Right renal pelvis (tissue), 4 donors: ENCODE measurements at places on chromosomes 6 and 20. TPM values are rescaled to one million over a fixed set of nuclear protein-coding genes. Genes with fewer than 3 reads are reported as not detected.

The TINAG gene
- 38.7 TPM for polyA plus RNA-seq

The RING1 gene
- polyA plus RNA-seq = 64.6 TPM

DNA sequence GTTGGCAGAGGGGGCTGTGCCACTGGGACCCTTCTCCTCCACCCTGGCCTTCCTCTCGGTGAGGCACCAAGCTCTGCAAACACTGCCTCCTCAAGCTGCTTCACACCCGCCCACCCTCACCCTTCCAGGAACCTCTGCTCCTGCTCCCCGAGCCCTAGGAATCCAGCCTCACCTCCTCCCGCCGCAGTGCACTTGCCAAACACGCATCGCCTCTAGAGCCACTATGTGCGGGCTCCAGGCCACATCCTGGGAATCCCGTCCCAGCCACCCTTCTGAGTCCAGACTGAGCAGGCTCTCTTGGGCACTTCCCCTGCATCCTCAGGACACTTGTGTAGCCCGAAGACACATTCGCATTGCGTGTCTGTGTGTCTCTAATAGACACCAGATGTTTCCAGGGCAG, 18.5 kb downstream of the PSMG4 start:
- DNase-seq = no peak

The BCAS1 gene
- 4.6 TPM for polyA plus RNA-seq

The KCNQ2 gene
- polyA plus RNA-seq = 9.0 TPM

DNA sequence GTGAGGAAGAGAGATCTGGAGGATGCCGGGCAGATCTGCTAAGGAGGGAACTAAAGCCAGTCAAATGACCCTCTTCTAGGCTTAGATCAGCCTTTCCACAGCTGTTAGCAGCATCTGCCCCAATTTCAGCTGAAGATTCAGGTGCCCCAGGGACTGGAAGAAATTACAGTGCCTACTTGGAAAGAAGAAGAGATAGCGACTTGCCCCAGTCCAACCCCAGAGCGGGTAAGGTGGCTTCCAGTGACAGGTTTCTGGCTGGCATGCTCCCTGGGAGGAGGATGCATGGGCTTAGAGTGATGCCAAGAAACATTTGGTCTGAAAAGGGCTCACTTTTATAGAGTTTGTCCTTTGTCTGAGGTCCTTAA, 620 bp downstream of the TJAP1 start:
- DNase-seq = no peak

The LAMA2 gene
- 46.0 TPM for polyA plus RNA-seq

GRCh38 chr20:48042628-48043027, 257.3 kb upstream of the SULF2 start:
- DNase-seq = no peak

The RNF182 gene
- polyA plus RNA-seq = 3.4 TPM

The MAP3K5 gene
- 6.0 TPM for polyA plus RNA-seq
